Ovary (tissue), 10 donors: ENCODE measurements at places on chromosomes 2 and 18. TPM values are rescaled to one million over a fixed set of nuclear protein-coding genes. Genes with fewer than 3 reads are reported as not detected.

ZNF516 gene
- total RNA-seq, result 44.9 TPM

- H3K4me3 ChIP-seq, result no peak overlapping the region
- DNase-seq, result no peak
- H3K27ac ChIP-seq, result no peak overlapping the region
- H3K4me1 ChIP-seq, result peaks cover 2% of the 10 kb centered on the region
- H3K27me3 ChIP-seq, result no peaks in the 10 kb centered on the region
- no peaks in the 10 kb centered on the region for H3K36me3 ChIP-seq
These were observed 230.8 kb downstream of the CELF4 start for GRCh38 chr18:37334631-37335408.

CEP192 gene
- 33.3 TPM for total RNA-seq

DNA sequence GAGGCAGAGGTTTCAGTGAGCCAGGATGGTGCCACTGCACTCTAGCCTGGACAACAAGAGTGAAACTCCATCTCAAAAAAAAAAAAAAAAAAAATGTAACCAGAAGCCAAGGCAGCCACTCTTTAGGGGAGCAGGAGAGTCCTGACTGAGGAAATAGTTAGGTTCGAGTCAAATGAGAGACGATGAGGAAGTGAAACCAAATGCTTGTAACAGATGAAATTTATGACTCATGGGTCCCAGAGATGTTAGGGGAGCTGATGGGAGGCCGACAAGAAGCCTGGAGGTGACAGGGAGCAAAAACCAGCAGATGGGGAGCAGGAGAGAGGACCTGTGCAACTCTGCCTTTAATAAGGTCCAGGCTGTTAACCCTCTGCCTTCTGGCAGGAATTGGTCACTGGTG, 756.1 kb upstream of the DDX18 start:
- no peaks in the 10 kb centered on the region for H3K36me3 ChIP-seq
- H3K27ac ChIP-seq, result no peak overlapping the region
- no peaks in the 10 kb centered on the region for H3K27me3 ChIP-seq
- H3K4me3 ChIP-seq, result no peak overlapping the region

SERPINB11 gene
- not detected for total RNA-seq

ABCG8 gene
- total RNA-seq, result not detected

HTR2B gene
- 1.2 TPM for total RNA-seq

GRCh38 chr2:14673351-14673875, 40.9 kb downstream of the LRATD1 start:
- H3K27ac ChIP-seq, result no peak overlapping the region
- H3K36me3 ChIP-seq, result no peaks in the 10 kb centered on the region
- no peak for DNase-seq
- no peaks in the 10 kb centered on the region for H3K27me3 ChIP-seq
- no peak overlapping the region for H3K4me3 ChIP-seq
